ENCODE measurements at places on chromosomes 1 and 21. TPM values are rescaled to one million over a fixed set of nuclear protein-coding genes. Genes with fewer than 3 reads are reported as not detected.

Gene ERICH3
- total RNA-seq, result 0.51 TPM

Gene NPHS2
- total RNA-seq, result not detected

Gene TAF1A
- 2.6 TPM for total RNA-seq

Gene CSF3R
- 4.1 TPM for total RNA-seq

Gene GSTM3
- 4.1 TPM for total RNA-seq

Gene ETV3L
- total RNA-seq, result not detected
